ENCODE measurements at places on chromosomes 13 and 19.
A peak's percentile ranks its signal among the peaks of the same experiment; 100 is the strongest.

DNA sequence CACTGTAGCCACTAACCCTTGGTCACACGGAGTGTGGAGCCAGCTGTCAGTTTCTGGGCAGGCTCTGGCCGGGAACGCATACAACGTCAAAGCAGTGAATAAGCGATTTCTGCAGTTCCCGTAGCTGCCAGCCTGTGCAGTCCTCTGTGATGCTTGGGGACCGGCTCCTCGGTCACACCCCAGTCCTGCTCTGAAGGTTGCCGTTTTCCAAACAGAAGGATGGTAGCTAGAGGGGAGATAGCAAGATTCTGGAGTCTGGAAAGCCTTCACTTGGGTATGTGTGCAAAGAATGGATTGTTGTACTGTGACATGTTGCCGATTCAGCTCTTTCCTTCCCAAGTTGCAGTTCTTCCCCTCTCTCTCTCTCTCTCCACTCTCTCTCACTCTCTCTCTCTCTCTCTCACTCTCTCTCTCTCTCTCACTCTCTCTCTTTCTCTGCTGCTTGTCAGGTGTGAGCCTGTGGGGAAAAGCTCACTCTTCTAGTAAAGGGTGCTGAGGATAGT, 38.7 kb upstream of the C1QTNF9 start:
- peak; percentile 64 for DNase-seq

DNA sequence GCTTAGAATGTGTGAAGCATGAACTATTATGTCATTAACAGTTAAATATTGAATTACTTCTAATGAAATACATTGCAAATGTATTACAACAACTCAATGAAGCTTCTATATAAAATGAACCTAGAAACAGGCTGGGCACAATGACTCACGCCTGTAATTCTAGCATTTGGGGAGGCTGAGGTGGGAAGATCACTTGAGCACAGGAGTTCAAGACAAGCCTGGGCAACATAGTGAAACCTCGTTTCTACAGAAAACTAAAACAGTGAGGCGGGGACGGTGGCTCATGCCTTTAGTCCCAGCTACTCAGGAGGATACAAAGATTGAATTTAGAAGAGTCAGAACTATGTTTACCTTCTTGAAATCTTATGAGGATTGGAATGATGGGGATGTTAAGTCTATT, 505.1 kb downstream of the SLITRK5 start:
- DNase-seq, result no peak

- DNase-seq, result no peak
These were observed 121.1 kb upstream of the SPRY2 start for GRCh38 chr13:80462037-80462436.

DNA sequence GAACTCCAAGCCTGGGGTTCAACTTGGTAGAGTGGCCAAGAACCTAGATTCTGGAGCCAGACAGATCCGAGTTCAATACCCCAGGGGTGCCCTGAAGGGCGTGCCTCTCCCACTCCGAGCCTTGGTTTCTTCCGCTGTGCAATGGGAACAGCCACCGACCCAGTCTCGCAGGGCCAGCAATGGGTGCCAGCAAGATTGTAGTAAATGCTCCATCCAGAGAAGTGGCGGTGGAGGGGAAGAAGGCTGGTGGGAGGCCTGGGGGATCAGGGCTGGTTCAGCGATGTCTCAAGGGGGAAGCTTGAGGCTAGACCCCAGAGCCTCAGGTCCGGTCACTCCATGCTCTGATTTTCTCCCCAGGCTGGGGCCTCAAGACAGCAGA, 4.5 kb downstream of the WIZ start:
- DNase-seq, result no peak

- DNase-seq, result no peak
These were observed 767.7 kb downstream of the LIG4 start for GRCh38 chr13:107447591-107447990.

DNA sequence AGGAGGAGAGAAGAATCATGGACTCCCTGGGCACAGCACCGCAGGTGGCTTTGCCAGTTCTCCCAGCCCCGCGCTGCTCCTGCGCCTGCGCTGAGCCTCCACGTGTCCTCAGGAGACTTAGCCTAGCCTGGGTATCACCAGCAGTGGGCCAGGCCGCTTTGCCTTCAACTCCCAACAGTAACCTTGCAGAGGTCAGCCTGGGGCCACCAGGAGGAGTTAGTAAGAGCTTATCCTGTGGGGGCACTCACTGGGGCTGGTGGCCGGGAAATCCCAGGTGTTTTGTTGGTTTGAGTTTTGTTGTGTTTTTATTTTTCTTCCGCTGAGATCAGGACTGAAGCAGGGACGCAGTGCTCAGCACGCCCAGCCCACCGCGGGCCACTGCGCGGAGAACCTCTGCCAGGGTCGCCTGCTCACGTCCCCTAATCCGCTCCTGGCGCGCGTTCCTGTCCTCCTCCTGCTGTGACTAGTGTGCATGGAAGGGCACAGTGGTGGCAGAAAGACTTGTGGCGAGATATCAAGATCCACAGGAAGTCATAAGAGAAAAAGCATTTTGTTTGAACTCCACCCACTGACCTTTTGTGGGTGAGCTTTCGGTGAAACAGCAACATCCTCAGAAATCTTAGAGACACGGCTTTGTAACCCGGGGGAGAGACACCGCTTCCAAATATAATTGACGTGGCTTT, 207.4 kb upstream of the RFC3 start:
- no peak for DNase-seq

GRCh38 chr19:30349131-30349730, 23.0 kb upstream of the ZNF536 start:
- no peak for DNase-seq

DNA sequence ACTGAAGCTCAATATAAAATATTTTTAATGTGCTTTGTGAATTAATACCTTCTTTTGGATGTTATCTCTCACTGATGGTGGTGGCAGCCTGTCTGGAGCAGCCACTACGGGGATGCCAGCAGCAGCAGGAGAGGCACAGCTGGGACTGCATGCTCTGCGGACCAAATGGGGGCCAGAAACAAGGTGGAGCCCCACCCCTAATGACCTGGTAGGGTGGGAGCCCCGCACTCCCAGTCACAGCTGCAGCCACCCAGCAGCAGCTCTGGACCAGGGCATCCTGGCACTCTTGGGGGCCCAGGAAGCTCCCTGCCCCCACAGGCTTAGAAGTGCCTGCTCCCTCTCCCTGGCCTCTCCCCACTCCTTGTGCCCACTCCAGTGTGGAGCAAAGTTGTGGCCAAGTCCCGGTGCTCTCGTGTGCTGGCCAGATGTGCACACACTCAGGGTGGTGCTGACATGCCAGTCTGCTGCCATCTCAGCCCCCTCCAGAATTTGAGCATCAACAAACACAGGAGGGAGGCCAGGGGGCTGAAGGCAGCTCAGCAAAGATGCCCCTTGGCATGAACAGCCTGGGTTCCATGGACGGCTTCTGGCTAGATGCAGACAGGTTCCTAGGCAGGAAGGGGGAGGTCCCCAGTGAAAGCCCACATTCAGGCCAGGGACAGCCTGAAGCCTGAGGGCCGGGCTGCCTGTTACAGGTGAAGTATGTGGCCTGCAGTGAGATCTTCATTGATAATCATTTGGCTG, 696.7 kb upstream of the SLITRK5 start:
- DNase-seq, result no peak

- DNase-seq, result no peak
These were observed 3.9 kb upstream of the PLPP2 start for GRCh38 chr19:294946-295686.

DNA sequence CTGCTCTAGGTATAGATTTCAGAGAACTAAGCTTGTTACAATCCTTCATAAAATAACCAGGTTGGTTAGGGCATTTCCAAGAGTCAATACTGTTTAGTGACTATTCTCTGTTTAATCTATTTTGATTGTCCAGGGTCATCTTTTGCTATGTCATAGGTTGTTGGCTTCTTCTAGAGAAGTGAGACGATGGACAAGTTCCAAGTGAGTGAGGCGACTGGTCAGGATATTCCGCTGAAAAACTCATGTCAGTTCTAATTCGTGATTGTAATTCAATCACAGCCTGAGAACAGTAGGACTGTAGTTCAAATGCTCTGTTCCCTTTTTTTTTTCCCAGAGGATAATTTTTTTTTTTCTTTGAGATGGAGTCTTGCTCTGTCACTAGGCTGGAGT, 15.8 kb upstream of the ALOX5AP start:
- no peak for DNase-seq

DNA sequence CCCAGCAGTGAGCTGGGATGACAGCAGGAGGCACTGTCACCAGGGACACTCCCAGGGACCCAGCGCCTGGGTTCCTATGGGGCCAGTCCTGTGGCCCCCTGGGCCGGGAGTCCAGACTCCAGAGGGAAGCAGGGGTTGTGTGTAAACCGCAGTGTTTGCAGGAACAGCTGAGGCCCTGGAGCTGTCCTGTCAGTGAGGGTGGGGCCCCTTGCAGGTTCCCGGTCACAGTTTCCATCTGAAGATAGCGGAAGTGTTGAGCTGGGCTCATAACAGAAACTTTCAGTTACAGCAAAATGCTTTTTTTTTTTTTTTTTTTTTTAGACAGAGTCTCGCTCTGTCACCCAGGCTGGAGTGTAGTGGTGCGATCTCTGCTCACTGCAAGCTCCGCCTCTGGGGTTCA, 17.7 kb upstream of the CSNK1G2 start:
- no peak for DNase-seq

DNA sequence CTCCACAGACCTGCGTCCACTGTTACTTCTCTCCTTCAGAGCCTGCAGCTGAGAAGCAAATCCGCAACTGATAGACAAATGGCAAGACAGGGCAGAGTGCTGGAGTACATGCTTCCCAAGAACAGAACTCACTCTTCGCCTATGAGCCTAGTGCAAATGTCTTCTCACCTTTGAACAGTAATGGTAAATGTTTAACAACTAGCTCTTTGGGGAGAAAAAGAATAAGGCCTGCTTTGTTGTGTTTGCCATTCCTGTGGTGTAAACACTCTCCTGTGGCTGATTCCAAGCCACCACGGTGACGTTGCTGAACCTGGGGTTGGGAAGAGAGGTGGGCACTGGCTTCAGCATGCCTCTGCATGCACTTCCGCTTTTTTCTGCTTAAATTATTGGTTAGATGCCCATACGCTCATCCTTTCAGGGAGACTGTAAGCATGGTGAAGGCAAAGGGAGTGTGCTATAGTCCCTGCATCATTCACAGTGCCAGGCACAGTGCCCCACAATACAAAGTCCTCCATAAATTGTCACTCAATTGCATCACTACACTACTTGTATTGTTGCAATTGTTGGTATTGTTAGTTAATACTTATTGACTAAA, 28.1 kb upstream of the GTF3A start:
- no peak for DNase-seq

DNA sequence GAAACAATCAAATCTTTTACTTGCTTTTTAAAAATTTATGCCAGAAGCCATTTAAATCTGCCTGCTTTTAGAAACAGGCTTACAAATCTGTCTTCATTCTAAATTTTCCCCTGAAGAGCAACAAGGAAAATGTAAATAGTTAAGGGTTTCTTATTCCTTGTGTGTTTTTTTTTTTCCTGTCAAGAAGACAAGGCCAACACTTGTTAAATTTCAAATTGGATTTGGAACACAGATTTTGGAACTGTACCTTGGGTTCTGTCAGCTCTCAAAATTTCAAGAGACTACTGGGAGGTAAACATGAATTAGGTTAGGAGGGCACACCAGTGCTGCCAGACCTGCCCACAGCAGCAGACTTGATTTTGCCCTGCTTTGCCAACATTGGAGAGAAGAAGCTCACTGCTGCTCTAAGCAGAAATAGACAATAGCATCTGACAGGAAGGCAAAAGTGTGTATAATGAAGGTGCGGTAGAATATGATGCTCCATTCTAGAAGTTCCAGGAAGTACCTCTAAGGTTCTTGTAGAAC, 121.7 kb downstream of the NHLRC3 start:
- no peak for DNase-seq

DNA sequence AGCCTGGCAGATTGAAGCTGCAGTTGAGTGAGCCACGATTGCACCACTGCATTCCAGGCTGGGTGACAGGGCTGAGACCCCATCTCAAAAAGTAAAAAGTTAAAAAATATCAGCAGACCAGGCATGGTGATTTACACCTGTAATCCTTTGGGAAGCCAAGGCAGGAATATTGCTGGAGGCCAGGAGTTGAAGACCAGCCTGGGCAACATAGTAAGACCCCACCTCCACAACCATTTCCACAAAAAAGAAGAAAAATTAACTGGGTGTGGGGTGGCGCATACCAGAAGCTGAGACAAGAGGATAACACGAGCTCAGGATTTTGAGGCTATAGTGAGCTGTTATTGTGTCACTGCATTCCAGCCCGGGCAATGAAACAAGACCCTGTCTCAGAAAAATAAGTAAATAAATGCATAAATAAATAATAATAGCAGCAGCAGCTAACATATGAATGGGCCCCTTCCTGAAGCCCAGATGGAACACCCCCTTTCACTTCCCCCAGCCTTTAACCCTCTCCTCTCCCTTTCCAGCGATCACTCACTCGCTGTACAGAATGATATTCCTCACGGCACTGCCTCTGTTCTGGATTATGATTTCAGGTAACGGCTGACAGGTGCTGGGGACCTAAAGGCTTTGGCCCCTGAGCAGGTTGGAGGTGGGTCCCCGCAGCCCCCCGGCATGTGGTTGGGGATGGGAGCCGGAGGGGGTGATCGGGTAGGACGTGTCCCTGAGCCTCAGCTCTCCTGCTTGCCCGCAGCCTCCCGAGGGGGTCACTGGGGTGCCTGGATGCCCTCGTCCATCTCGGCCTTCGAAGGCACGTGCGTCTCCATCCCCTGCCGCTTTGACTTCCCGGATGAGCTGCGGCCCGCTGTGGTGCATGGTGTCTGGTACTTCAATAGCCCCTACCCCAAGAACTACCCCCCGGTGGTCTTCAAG, 3.2 kb downstream of the MAG start:
- no peak for DNase-seq

DNA sequence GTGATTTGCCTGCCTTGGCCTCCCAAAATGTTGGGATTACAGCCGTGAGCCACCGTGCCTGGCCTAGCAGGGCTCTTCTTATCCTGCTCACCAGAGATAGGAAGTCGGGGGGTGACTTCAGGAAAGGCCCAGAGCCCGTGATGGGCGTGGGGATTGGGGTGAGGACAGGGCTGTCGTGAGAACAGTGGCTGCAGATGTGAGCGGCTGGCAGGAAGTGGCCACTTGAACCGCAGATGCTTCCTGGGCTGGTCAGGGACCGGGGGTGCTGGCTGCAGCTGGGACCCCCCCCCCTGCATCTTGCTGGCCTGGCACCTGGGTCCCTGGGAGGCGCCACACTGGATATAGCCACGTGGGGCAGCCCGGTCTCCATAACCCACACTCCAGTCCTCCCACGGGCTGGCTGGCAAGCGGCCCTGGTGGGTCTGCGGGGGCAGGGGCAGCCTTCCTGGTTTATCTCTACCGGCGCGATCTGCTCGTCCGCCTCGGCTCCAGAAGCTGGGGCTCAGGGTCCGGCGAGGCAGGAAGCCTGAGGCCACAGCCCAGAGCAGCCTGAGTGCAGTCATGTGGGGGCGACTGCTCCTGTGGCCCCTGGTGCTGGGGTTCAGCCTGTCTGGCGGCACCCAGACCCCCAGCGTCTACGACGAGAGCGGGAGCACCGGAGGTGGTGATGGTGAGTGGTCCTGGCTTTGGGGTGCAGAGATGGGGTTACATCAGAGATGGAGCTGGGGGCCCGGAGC, at the start of gene F2RL3:
F2RL3 (plus strand) TSS at position 371 of the 737 bp plus-strand sequence; CDS start at position 562, 191 bp downstream.
- DNase-seq, result peak; percentile 42

DNA sequence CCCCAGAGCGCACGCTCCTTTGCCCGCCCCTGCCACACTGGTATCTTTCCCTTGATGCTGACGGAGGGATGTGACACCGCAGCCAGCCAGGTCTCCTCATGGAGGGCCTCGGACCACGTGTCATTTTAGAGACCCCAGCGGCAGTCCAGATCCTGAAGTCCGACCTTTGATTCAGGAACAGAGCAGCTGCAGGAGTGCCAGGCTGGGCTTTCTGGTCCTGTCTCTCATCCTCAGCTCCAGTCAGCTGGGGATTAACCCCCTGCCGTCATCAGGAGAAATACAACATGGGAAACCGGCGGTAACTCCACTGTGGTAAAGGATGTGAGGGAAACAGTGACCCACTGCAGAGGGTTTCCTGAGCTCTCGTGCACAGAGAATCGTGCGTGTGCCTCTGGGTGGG, 140.6 kb downstream of the SIPA1L3 start:
- no peak for DNase-seq

Data from GDM1 (cell line).